ENCODE measurements at places on chromosomes 4 and X.
A peak's percentile ranks its signal among the peaks of the same experiment; 100 is the strongest.

- DNase-seq, result no peak
Measured at GRCh38 chr4:6439120-6439762, 33.2 kb downstream of the PPP2R2C start.

DNA sequence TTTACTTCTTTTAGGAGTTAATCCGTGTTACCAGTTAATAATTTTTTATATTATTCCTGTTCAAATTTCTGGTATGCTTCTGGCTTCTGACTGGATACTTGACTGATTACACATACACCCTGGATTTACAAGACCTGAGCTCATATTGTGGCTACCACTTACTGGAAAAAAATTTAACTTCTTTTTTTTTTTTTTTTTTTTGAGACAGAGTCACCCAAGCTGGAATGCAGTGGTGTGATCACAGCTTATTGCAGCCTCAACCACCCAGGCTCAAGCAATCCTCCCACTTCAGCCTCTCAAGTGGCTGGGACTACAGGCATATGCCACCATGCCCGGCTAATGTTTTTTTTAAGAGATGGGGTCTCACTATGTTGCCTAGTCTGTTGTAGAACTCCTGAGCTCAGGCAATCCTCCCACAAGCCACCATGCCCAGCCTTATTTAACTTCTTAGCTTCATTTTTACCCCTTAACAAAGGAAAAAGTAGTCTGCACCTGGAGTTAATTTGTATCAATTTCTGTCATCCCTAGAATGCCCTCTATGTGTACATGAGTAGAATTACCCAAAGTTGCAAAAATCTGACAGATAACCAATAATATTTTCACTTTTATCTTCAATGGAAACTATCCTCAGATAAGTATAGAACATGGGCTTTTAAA is 50.3 kb downstream of the TMEM165 start:
- DNase-seq, result no peak

DNA sequence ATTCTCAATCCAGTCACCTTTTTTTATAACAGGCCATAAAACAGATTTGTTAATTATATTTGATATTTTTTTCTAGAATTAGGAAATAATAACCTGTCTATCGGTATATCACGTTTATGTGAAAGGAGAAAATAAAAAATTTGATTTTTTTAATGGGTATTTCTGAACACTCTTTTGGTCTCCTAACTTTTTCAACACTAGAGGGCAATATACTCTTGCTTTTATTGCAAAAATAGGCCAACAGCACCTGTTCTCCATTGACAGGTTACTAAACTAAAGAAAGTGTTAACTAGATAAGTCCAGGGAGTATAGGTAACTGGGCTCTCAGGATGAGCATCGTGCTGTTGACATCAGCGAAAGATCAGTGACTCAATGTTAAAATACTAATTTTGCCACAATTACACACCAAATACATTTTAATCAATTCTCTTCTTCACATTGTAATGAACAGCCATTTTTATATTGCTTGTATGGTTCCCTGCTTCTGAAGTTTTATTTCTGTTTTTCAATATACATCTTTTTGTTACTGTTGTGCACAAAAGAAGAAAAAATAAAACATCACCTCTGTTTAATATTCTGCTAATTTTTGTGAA is 22.8 kb downstream of the NDST4 start:
- DNase-seq, result no peak

GRCh38 chr4:148961526-148961925 is 519.3 kb upstream of the NR3C2 start:
- DNase-seq, result no peak

- peak; percentile 80 for DNase-seq
Measured at GRCh38 chr4:75004755-75005668, 72.1 kb downstream of the PARM1 start.

- DNase-seq, result no peak
Measured at GRCh38 chrX:72201836-72202536, 20.4 kb downstream of the PIN4 start.

DNA sequence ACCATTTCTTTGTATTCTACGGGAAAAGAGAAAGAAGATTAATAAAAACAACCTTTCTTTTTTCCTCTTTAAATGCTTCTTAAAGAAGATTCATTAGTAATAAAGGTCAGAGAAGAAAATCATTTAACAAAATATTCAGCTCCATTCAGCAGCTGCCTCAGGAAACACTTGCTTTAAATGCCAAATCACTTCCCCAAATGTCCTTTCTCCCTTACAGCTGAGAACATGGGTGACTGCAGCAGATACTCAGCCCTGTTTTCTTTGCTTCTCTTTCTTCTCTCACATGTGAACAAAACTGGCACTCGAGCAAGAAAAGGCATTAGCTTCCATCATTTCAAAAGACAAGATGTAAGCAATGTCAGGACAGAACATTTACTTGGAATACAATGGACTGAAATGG is 120.2 kb downstream of the INPP4B start:
- no peak for DNase-seq

DNA sequence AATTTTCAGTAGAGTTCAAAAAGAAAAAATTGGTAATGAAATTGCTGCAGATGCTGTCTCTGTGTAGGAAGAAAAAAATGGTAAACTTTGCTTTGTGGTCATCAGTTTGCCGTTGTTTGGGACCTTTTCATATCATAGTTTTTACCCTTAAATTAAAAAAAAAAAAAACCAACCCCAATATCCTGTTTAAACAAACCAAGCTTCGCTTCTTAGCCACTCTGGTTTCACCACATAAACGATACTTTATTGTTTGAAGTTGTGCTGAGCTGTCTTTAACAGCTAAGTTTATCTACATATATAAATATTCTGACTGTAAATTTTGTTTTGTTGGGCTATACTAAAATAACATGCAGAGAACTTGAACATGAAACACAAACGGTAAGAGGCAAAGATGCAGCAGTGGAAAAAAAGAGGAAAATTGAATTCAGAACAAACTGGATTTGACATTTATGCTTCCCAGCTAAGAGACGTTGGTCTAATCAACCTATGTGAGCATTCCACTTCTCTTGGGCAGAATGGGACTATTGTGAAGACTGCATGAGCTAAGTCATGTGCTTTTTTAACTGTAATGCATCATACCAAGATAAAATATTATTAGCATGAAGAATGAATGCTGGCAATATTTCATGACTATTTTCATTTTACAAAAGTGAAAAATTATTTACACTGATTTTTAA is 15.7 kb upstream of the H2AZ1 start:
- no peak for DNase-seq

- no peak for DNase-seq
Measured at GRCh38 chrX:53004038-53004437, 44.6 kb upstream of the GPR173 start.

DNA sequence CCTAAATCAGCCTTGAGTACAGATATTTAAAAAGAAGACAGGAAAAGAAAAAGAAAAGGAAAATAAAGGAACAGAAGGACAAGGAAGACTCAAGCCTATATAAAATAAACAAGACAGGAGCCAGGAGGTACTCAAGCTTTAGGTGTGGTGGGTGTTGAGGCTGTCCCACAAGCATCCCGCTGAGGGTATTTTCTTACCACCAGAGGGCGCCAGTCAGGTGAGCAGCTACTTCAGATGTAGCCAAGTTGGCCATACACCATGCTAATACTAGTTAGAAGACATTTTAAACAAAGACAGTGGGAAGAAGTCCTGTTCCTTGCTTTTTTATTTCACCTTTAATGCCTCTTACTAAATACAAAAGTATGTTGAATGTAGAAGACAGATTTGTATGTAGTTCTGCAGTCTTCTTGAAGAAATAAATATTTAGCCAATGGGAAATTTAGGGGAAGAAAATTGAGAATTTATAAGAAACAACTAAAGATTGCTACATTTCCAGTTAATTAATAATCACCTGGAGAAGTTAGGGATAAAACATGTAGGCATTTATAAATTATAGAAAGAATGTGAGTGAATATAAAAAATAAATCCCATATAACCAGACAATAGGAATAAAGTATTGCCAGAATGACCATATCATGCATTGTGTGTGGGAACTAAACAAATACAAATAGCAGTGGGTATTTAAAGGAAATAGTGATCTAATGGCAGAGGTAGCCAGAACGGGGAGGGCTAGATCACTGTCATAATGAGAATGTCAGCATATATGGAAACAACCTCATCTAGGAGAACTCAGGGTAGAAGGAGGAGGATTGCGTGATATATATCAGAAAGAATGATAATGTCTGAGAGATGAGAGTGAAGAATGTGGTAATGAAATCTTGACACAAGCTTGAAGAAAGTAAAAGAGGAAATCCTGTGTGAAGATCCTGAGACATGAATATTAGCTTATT is 71.0 kb downstream of the MTHFD2L start:
- DNase-seq, result peak; percentile 79

GRCh38 chr4:27152703-27153102 is 292.1 kb downstream of the STIM2 start:
- DNase-seq, result no peak

GRCh38 chr4:176262243-176262642 is 6.8 kb downstream of the ASB5 start:
- DNase-seq, result no peak

DNA sequence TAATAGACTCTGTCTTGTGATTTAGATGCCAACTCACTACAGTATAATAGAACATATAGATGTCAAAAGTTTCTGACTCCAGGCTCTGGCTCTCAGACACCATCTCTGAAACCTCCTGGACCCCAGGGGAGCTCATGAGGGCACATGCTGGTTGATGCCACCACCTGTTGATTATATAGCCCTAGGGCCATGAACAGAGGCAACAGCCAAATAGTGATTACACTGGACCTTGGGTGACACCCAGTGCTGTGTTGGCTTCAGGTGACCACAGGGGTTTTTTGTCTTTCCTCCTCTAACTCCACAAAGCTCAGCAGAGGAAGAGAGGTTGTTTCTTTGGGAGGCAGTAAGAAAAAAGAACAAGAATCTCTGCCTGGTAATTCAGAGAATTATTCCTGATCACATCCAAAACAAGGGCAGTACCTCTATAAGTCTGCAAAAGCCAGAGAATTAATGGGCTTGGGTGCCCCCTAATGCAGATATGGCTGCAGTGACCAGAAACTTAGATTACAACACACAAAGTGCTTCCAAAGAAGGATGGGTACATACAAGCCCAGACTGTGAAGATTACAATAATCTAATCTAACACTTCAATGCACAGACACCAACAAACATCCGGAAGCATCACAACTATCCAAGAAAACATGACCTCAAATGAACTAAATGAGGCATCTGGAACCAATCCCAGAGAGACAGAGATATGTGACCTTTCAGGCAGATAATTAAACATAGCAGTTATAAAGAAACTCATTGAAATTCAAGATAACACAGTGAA is 1920.6 kb downstream of the ARAP2 start:
- DNase-seq, result no peak

- no peak for DNase-seq
Measured at GRCh38 chr4:107333518-107333917, 297.4 kb upstream of the DKK2 start.

DNA sequence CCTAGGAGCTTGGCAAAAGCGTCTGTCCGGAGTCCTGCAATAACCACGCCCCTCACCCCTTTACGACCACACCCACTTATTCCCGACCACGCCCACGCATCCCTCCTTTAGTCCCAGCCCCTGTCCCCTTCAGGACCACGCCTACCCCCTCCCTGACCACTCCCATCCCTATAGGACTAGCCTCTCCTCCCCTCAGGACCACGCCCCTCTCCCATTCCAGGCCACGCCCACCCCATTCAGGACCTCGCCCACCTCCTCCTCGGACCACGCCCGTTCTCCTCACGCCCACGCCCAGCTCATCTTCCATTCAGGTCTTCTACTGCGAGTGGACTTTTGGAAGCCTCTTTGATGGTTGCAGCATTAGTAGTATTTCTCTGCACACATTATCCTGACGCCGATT is 131.2 kb upstream of the STX18 start:
- no peak for DNase-seq

GRCh38 chrX:115344885-115345614 is 55.5 kb downstream of the LUZP4 start:
- peak; percentile 93 for DNase-seq

DNA sequence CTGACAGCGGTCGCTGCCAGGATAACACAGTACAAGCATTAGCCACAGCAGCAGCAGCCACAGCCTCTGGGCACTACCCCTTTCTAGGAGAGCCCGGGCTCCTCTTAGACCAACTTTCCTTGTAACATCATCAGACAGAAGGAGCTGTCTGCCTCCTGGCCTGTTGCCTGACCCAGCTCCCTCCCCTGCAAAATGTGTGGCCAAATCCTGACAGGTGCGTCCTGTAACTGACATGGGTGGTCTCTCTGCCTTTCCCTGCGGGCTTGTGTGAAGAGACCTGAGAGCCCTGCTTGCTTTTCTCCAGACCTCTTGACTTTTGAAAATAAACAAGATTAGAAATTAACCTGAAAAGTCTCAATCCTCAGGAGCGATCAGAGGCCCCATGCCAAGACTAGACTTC is 824.9 kb downstream of the RAPGEF2 start:
- no peak for DNase-seq

DNA sequence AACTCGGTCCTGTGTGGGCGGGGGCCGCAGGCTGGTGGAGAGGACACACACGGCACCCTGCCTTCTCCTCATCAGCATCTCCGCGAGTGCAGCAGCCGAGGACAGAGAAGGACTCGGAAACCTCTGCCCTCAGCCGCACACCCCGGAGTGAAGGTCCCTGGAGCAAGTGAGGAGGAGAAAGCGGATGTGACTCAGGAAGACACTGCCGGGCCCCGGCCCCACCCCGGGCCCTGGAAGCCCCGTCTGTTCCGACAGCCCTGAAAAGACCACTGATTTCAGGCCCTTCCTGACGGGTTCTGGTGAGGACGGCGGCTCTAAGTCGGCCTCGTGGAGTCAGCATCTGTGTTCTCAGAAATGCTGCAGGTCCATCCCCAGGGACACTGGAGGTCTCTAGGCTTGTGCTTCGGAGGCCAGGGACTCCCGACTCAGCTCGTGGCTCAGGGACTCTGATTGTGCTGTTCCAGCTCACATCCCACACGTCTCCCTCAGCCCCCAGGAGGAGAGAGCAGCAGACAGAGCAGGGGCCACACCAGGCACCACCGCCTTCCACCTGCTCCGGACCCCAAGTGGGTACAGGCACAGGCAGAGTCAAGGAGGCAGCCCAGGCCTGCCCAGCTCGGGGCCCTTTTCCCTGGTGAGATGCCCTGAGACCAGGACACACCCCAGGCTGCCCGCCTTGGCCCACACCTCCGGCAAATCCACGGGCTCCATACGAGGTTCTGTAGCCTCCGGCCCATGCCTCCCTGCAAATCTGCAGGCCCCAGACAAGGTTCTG is 134.5 kb upstream of the NKX1-1 start:
- DNase-seq, result no peak

DNA sequence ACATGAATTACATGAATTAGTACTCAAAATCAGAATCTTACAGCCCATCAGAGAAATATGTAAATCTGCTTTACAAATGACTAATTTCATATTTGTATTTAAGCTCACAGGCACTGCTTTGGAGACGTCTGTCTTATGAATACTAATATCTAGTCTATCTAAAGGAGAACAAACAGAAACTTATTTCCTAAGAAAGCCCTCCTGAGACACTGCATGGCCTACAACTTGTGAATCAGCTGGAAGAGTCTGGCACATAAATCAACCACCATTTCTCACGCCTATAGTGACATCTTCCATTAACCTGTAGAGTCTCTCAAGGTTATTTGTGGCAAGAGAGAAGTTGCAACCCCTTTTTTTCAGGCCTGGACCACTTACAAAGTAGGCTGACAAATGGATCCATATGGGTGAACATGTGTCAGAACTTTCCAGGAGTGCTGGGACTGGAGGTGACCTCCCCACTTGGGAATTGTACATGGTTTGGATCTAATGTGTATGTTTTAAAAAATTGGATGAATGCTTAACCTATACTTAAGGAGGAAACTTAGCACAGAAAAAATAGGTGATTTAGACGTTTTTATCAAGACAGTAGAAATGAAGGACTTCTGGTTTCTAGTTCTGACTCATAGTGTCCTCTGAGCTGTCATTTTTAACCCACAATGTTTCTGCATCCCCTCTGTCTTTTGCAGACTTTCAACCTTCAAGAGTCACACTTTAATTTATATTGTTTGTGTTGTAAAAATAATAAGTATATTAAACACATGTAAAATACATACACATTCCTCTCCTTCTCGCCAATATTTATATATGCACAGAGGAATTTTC is 83.2 kb upstream of the ARHGAP24 start:
- DNase-seq, result no peak
